ENCODE measurements at places on chromosomes 1 and 21. TPM values are rescaled to one million over a fixed set of nuclear protein-coding genes. Genes with fewer than 3 reads are reported as not detected.

- DNase-seq, result no peak
Measured at GRCh38 chr1:221573756-221574155, 168.1 kb downstream of the DUSP10 start.

FLG2 gene
- not detected for total RNA-seq

GRCh38 chr1:92482665-92483609, 3.8 kb downstream of the GFI1 start:
- no peak for DNase-seq

DNA sequence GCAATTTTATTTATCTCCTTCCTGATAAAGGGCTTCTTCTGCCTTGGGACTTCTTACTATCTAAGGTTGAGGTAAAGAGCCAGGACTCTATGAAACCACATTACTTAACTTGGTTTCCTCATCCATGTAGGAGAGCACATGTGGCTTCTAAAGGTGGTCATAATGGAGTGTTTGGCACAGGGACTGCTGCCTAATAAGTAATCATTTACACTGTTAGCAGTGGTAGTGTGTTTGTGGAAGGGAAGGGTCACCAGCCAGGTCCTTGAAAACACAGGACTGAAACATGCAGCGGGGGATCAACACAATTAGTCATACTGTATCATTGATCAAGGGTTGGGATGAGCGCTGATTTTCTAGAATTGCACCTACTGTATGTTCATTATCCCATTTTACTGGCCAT, 59.6 kb downstream of the UCK2 start:
- no peak for DNase-seq

DNA sequence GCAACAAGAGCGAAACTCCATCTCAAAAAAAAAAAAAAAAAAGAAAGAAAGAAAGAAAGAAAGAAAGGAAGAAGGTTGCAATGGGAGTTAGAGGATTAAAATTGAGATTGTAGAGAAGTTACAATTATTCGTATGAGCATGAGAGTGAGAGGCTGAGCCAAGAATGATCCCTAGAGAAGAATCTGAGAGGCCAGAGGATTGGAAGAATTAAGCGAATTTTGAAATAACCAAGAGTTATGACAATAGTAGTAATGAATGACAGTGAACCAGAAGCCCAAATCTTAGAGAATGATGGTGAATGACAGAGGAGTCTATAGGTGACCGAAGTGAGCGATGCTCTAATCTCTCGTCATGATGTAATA, 369 bp upstream of the ZYG11B start:
- DNase-seq, result no peak

GRCh38 chr1:183600136-183600535, 9.9 kb upstream of the NCF2 start:
- no peak for DNase-seq

KPRP gene
- total RNA-seq, result not detected

DNA sequence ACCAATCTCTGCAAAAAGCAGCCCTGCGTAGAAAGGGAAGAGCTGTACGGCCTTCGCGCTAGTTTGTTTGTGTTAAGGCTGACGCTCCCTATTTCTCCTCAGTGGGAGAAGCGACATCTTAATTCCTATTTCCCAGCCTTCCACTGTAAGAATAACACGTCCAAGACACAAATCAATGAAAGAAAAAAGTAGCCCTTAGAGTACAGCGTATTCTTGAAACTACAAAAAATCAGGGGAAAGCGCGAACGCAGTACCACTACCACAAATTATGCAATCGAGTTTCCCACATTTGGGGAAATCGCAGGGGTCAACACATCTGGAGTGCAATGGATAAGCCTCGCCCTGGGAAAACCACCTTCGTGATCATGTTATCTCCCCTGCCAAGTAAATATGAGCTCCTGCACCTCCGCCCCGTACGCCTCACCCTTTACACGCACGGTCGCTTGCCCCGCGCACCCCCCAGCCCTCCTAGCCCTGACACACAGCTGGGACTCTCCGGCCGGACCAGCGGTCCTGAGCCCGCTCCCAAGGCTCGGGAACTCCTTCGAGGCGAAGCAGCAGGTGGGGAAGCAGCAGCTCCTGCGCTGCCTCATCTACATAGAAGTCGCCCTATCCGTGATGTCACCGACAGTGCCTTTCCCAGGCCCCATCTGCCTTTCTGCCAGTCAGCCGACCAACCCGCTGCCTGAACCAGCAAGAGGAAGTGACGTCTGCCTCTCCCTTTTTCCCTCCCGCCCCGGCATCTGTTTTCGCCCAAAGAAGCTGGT, 94.7 kb downstream of the PPIAL4G start:
- peak; percentile 67 for DNase-seq

GRCh38 chr1:23555986-23556634, 3.2 kb downstream of the ID3 start:
- no peak for DNase-seq

DNA sequence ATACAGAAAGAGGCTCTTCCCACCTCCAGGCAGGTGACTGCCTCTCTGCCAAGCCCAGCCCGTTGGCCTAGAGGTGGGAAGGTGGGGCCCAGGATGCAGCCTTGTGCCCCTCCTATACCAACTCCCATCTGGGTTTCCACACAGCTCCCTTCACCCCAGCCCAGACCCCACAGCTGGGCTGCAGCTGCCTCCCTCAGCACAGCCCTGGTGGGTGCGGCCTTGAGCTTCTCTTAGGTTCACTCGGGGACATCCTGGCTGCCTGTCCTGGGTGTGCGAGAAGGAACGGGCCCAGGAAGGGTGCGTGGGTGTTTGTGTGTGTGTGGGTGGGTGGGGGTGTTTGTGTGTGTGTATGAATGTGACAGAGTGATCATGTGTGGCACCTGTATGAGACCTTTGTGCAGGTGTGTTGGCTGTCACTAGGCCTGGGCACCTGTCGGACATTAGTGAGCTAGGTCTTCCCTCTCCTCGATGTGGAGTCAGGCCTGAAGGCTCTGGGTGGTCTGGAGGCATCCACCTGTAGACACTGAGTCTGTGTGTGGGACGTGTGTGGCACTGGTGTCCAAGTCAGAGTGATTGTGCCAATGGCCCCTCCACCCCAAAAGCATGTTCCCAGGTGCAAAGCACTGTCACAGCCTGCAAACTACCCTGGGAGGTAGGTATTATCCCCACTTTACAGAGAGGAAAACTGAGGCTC, 30.7 kb downstream of the FOXO6 start:
- DNase-seq, result no peak

DNA sequence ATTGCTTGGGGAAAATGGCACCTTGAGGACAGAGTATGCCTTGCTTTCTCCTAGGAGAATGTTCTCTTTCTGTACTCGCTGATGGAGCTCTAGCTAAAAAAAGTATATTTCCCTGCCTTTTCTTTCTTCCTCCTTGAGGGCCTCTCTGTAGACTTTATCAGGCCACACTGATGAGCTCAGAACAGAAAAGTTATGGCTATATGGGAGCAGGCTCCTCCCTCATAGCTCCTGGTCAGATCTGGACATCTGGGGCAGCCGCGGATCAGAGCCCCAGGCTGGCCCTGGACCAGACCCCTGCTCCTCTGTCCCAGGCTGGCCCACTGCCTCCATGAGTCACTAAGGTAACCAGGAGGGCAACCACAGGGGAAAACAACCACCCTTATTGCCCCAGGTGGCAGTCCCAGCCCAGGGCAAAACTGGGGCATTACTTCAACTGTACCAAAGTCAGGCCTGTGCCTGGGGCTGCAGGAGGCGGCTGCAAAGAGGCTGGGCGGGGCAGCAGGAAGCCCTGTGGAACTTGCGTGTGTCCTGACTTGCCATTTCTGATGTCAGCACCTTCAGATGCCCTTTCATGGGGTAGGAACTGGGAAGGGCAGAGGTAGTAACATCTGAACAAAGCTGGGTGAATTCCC, 26.3 kb upstream of the ZNF648 start:
- DNase-seq, result no peak

- DNase-seq, result no peak
Measured at GRCh38 chr1:18398791-18399530, 81.8 kb upstream of the KLHDC7A start.

- no peak for DNase-seq
Measured at GRCh38 chr1:3581296-3582036, 29.8 kb downstream of the MEGF6 start.

- DNase-seq, result no peak
Measured at GRCh38 chr1:40155135-40155534, 6.1 kb upstream of the RLF start.

GRCh38 chr1:159141584-159142390, 29.6 kb upstream of the CADM3 start:
- no peak for DNase-seq

- DNase-seq, result no peak
Measured at GRCh38 chr1:102858695-102859094, 249.6 kb downstream of the COL11A1 start.

BRDT gene
- not detected for total RNA-seq

MATN1 gene
- total RNA-seq, result 0.41 TPM

AKNAD1 gene
- 5.3 TPM for total RNA-seq

GRCh38 chr1:223849352-223850254, 3.9 kb upstream of the TP53BP2 start:
- DNase-seq, result no peak

- DNase-seq, result no peak
Measured at GRCh38 chr1:92343061-92343460, 44.2 kb downstream of the RPAP2 start.

UMODL1 gene
- not detected for total RNA-seq

DNA sequence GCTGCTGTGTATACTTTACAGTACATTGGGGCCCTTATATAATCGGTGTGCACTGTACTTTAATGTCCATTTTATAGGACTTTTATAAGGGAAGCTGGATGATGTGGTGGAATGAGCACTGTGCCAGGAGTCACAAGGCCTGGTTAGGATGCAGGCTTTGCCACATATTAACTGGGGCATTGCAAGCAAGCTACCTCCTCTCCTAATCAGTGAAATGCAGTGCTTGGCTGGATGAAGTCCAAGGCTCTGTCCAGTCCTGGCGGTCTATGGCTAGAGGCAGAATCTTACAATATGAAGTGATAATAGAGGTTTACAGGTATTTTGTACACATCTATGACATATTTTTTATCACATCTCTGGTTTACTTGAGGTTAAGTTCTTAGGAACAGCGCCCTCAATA, 1.7 kb upstream of the PKP1 start:
- DNase-seq, result no peak

RAB25 gene
- total RNA-seq, result not detected

S100A1 gene
- 1.2 TPM for total RNA-seq

IFI44L gene
- total RNA-seq, result 7.3 TPM

ARID1A gene
- 17.1 TPM for total RNA-seq

GRCh38 chr1:160204526-160205241, 500 bp upstream of the PEA15 start:
- DNase-seq, result no peak

NFIA gene
- total RNA-seq, result 35.5 TPM

GRCh38 chr1:168386949-168387586, 106.4 kb downstream of the TBX19 start:
- DNase-seq, result peak; percentile 38

OR6N1 gene
- total RNA-seq, result not detected

CNKSR1 gene
- total RNA-seq, result 3.3 TPM

LCE6A gene
- total RNA-seq, result not detected

GRCh38 chr1:48775831-48776392, 779 bp downstream of the BEND5 start:
- DNase-seq, result no peak

DNA sequence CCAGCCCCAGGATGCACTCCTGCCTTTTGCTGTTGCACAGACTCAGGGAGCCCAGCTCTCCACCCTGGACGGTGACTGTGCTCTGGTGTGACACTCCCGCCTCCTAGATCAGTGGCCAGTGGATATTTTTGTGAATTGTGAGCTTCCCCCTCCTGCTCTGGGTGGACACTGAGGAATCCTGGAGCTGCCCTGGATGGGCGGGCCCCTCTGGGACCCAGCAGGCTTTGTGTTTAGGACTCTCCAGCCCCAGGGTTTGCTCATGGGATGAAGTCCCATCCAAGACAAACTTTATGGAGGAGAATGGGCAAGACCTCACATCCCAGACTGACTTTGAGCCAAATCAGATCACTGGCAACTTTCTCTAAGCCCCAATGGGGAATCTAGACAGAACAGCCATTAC, 16.1 kb downstream of the SLC6A9 start:
- no peak for DNase-seq

DNA sequence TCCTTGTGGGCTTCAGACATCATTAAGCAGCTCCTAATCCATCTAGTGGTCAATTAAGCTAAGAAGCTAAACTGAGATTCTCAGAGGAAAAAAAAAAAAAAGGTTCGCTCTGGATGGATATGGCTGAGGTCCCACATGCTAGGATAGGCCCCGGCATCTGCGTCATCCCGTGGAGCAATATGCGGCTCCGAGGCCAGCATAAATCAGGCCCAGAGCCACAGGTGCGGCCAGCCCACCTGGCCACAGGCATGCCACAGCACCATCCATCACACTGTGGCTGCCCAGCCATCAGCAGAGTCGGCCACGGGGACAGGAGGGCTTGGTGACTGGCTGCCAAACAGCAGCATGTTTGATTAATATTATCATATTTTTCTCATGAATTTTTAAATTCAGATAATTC, 106.9 kb upstream of the TIAM1 start:
- DNase-seq, result no peak

- DNase-seq, result no peak
Measured at GRCh38 chr1:93744299-93744988, 62.8 kb upstream of the BCAR3 start.

- DNase-seq, result no peak
Measured at GRCh38 chr1:59391212-59392179, 94.6 kb downstream of the FGGY start.

- no peak for DNase-seq
Measured at GRCh38 chr1:174974711-174975119, 25.0 kb upstream of the CACYBP start.

GRCh38 chr1:67173988-67174387, 7.7 kb downstream of the IL23R start:
- DNase-seq, result no peak

- DNase-seq, result no peak
Measured at GRCh38 chr1:37051346-37051745, 17.0 kb upstream of the GRIK3 start.

DNA sequence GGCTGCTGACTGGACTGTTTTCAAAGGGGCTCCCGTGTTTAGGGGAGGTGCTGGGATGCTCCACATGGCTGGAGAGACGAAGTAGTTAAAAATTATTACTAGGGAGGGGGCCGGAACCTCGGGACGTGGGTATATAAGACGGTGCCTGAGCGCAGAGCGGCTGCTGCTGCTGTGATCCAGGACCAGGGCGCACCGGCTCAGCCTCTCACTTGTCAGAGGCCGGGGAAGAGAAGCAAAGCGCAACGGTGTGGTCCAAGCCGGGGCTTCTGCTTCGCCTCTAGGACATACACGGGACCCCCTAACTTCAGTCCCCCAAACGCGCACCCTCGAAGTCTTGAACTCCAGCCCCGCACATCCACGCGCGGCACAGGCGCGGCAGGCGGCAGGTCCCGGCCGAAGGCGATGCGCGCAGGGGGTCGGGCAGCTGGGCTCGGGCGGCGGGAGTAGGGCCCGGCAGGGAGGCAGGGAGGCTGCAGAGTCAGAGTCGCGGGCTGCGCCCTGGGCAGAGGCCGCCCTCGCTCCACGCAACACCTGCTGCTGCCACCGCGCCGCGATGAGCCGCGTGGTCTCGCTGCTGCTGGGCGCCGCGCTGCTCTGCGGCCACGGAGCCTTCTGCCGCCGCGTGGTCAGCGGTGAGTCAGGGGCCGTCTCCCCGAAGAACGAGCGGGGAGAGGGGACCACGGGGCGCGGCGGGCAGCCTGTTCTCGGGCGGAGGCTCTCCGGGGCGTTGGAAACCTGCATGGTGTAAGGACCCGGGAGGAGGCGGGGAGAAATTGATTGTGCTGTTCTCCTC, at the start of gene CHODL:
CHODL (plus strand) TSS at position 163 of the 793 bp plus-strand sequence; CDS start at position 554, 391 bp downstream.
- peak; percentile 33 for DNase-seq

Data from frontal cortex (tissue), 4 donors.